Left hindlimb (tissue), 1 donor: ENCODE measurements at places on chromosomes 3 and 15.
A peak's percentile ranks its signal among the peaks of the same experiment; 100 is the strongest.

DNA sequence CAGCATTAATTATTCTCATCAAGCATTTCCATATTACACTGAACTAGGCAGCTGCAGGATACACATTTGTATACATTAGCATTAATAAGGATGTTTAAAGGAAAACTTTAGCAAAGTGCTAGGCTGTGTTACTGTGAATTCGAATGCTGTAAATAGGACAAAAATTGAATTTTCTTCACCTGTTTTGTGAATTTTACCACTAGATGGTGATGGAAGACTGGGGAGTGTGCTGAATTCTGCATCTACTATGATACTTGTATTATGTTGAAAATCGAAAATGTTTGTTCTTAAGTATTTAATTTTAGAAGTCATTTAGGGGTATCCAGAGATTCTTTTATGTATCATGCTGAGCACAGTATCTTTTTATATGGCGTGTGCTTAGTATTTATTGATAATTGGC lies 12.3 kb upstream of the P2RY14 start:
- no peak for DNase-seq

GRCh38 chr15:99450896-99451358 lies 114.9 kb upstream of the MEF2A start:
- DNase-seq = peak; percentile 70

DNA sequence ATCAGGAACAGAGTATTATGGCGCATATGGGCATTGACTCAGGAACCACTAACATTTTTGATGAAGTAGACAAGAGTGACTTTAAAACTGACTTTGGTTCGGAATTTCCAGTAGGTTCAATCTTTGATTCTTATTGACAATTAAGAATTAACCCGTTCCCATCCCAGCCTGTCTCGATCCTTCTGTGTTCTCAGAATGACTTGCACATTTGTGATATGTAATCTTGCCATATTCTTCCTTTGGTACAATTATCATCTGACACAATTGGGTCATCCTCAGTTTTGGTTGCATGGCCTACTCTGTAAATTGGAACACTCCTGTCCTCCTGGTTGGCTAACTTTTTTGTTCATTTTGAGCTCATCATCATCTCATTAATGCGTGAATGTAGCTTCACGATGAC lies 10.5 kb downstream of the GPR171 start:
- DNase-seq = no peak

DNA sequence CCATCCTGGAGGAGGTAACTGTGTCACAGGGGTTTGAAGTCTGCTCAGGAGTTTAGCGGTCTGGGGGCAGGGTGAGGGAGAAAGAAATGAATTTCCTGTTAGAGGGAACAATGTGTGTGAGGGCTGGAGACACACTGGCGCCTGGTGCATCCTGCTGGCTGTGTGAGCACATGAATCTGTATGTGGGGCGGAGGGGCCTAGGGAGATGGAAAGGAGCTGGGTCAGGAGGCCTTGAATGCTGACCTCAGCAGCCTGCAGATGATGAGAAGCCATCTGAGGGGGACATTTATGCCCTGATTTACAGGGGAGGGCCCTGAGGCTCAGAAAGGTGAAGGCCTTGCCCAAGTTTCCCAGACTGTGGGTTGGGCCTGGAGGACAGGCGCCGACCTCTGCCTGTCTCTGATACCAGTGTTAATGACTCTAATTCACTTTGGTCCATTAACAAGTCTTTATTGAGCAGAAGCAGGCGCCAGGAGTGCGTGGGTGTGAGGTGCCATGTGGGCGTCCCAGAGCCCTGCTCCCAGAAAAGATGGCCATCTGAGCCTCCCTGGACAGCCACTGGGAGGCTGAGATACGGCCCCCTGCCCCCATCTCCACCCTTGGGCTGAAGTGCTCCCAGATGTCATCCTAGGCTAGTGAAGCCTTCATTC lies 34.8 kb downstream of the LINGO1 start:
- DNase-seq = no peak

GRCh38 chr3:102354818-102355515 lies 79.8 kb upstream of the ZPLD1 start:
- no peak for DNase-seq

DNA sequence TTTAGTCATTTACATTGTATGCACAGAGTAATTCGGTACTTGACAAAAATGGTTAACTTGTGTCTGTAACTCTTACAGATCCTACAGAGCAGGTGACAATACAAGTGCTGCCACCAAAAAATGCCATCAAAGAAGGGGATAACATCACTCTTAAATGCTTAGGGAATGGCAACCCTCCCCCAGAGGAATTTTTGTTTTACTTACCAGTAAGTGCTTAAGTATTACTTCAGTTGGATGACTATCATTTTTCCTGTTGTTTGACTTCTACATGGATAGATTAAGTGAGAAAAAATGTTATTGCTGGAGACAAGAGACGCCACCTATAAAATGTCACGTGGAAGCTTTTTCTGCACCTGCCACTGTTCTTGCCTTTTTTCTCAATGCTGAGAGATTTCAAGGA lies 173.2 kb downstream of the ALCAM start:
- DNase-seq = no peak

DNA sequence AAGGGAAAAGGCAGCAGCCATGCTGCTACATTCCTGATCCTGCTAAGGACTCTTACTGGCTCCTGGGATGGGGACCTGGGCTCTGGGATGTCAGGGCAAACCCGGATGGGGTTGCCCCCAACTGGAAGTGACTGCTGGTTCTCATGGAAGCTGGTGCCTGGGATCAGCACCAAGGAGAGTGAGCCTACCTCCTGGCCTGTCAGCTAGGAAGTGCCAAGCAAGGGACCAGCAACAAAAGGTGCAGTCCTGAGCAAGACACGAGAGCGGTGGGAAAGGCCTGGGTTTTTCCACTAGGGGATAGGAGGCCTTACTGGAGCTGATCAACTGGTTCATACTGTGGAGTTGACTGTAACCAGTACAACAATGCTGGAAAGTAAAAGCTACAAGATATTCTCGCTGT lies 47.9 kb upstream of the SYNM start:
- no peak for DNase-seq

- peak; percentile 60 for DNase-seq
Measured at GRCh38 chr3:172319595-172319994, 128.7 kb downstream of the GHSR start.

GRCh38 chr15:33296856-33297255 lies 13.9 kb upstream of the RYR3 start:
- DNase-seq = no peak

DNA sequence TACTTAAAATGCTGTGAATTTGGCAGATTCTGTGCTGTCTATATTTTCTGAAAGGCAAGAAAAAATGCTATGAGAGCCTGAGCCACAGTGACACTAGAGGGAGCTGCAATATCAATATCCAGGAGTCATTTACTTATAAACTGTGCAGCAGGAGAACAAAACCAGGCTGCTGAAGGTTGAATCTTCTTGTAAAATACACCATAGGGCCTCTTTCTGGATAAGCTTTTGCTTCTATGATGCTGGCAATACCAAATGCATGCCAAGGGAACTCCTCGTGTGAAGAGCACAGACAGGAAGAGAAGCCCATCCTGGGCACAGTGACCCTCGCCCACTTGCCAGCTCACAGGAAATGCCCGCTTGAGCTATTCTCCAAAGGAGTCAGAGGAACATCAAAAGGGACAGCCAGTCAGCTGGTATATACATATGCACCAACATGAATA lies 48.0 kb upstream of the TSPAN3 start:
- DNase-seq = peak; percentile 53

GRCh38 chr15:77487469-77487842 lies 66.8 kb downstream of the HMG20A start:
- DNase-seq = no peak

GRCh38 chr3:38738630-38739395 lies 77.2 kb downstream of the SCN10A start:
- DNase-seq = no peak
